CD4-positive, alpha-beta T cell treated with Interleukin-21 for 1 hour (primary cell): ENCODE measurements at places on chromosomes 4 and X.

DNA sequence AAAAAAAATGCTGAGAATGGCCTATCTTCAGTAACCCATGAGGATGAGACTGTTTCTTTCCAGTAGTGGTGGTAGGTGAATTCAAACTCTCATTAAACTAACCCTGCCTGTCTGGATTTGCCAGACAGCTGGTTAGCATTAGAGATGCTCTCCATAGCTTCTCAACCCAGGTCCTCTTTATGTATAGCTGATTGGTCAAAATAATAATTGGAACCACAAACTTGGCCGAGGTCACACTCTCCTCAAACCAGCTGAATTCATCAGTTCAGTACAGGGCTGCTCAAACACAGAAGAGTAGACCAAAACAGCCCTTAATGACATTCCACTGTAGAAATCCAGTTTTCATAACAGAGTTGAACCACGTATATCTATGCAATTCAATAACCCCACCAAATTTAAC lies 85.3 kb downstream of the HCCS start:
- no peak for DNase-seq

DNA sequence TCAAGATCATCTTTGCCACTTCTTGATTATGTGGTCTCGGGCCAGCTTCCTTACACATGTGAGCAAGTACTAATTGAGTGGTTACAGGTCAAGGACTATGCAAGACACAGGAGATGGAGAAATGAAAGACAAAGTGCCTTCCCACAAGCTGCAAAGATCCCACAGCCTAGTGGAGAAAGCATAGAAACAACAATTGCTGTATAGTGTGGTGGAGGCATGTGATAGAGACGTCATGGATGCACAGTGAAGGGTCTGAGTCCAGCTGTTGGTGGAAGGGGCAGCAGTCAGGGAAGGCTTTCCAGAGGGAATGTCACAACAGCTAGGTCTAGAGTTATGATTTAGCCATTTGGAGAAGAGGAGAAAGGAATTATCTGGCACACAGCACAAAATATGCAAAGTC lies 210.6 kb downstream of the KDR start:
- DNase-seq, result no peak

GRCh38 chrX:100289066-100289558 lies 121.0 kb downstream of the PCDH19 start:
- no peak for DNase-seq

DNA sequence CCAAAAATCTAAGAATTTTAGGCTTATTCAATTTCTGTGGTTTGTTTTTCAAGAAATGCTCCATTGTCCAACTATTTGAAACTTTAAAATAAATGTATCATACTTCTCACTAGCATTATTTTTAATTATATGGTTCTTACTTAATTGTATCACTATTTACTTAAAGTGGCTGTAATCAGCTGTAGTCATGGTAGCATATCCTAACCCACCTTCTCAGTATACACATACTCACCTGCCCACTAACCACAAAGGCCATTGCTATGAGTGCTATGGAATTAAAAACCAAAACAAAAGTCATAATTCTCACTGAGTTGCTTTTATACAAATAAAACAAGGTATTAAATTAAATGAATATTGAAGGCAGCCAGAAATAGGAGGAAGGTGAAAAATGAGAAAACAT lies 5.0 kb downstream of the FBXO8 start:
- DNase-seq, result no peak

GRCh38 chr4:126470862-126471261 lies 1156.1 kb downstream of the FAT4 start:
- no peak for DNase-seq

GRCh38 chr4:566508-567295 lies 9.4 kb downstream of the TMEM271 start:
- no peak for DNase-seq

DNA sequence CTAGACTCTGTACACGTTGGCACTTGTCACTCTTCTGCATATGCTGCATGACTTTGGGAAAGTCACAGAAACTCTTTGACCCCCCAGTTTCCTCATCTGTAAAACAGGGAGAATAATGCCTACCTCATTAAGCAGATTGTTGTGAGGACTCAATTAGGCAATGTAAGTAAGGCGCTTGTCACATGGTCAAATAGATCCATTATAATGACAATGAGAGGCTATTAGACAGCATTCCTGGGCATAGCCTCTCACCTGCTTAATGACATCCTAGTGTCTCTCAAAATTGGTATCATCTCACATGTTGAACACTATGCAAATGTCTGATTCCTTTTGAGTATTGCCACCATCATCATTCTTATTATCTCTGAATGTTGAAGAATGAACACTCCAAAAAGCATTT lies 172.6 kb upstream of the JADE1 start:
- DNase-seq, result no peak

GRCh38 chrX:15366506-15367352 lies 17.5 kb downstream of the VEGFD start:
- no peak for DNase-seq

- DNase-seq, result no peak
Observed at GRCh38 chrX:40177117-40177430, 79.3 kb upstream of the BCOR start.

DNA sequence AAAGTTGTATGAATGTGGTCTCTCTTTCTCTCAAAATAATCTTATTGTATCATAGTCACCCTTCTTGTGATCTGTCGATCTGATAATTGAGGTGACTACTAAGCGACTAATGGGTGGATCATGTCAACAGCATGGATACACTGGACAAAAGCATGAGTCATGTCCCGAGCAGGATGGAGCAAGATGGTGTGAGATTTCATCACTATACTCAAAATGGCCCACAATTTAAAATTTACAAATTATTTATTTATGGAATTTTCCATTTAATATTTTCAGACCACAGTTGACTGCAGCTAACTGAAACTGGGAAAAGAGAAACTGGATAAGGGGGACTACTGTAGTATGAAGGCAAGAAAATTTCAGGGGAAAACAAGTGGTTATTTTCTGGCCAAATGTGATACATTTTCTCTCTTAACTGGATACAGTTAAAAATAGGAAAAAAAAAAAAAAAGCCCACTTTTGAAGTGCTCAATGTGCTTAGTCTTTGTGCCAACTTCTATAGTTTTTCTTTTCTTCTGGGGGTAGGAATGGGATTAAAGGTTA lies 25.3 kb downstream of the FAM241A start:
- DNase-seq, result no peak

- no peak for DNase-seq
Observed at GRCh38 chr4:185359767-185360446, 35.8 kb downstream of the LRP2BP start.

- no peak for DNase-seq
Observed at GRCh38 chr4:75004755-75005668, 72.1 kb downstream of the PARM1 start.

DNA sequence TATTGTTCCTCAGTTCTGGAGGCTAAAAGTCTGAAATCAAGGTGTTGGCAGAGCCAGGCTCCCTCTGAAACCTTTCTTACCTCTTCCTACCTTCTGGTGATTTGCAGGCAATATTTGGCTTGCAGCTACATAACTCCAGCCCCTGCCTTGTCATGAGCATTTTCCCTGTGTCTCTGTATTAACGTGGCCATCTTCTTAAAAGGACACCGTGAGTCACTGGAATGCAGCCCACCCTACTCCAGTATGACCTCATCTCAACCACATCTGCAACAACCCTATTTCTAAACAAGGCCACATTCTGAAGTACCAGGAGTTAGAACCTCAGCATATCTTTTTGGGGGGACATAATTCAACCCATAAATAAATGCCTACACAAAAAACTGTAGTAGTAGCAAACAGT lies 40.7 kb downstream of the FANCB start:
- no peak for DNase-seq

- peak; percentile 62 for DNase-seq
Observed at GRCh38 chrX:41180194-41180908, 95.1 kb downstream of the USP9X start.

- no peak for DNase-seq
Observed at GRCh38 chr4:26192899-26193869, 127.6 kb upstream of the RBPJ start.

DNA sequence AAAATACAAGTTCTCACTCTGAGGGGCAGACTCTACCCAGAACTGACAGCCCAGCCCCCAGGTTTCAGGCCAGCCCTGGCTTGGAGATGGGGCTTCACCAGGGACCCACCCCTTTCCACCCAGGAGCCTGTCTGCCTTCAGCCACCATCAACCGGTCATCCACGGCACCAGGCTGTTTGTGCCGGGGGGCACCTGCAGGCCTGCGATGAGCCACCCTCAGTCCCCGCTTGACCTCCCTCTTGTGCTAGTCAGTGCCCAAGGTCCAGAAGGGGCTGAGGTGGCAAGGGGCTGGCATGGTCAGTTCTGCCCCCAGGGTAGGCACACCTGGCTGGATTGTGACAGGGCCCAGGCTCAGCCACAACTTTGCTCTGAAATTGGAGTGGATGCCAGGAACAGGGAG lies 82.1 kb downstream of the ADRA2C start:
- DNase-seq, result no peak

GRCh38 chr4:150782311-150782710 lies 200.4 kb downstream of the MAB21L2 start:
- no peak for DNase-seq

DNA sequence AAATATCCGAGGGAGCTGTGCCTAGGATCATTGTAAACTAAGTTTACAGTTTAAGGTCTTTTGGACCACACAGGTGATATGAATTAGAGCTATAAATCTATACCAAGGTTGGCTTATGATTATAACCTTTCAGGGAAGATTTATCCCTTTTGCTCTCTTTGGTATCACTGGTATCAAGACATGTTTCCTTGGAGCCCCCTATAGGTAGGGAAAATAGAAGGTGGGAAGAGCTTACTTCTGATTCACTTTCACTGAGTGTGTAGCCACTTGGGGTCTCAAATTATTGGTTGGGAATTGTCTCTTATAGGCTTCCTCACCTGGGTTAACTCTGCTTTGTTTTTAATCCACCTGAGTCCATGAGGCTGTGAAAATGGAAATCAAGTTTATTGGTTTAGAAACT lies 262.1 kb upstream of the NR3C2 start:
- no peak for DNase-seq

- DNase-seq, result no peak
Observed at GRCh38 chr4:123306769-123307168, 89.8 kb upstream of the SPRY1 start.

DNA sequence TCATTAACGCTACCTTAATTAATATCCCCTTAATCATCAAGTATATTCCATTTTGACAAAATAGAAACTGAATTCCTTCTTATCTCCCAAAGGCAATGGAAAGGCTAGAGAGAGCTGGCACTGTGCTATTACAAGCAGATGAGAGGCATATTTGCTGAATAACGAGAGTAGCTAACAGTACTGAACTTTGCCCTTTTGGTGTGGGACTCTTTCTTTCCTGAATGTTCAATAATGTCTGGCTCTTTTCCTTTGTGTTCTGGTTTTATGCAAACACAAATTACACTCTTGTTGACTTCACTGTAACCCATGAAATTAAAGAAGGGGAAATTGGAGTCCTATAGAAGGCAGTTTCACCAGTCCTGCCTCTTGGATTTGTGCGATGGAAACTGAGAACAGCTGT lies 63.5 kb downstream of the SHROOM3 start:
- DNase-seq, result no peak

- no peak for DNase-seq
Observed at GRCh38 chr4:5905714-5906113, 12.8 kb upstream of the CRMP1 start.

DNA sequence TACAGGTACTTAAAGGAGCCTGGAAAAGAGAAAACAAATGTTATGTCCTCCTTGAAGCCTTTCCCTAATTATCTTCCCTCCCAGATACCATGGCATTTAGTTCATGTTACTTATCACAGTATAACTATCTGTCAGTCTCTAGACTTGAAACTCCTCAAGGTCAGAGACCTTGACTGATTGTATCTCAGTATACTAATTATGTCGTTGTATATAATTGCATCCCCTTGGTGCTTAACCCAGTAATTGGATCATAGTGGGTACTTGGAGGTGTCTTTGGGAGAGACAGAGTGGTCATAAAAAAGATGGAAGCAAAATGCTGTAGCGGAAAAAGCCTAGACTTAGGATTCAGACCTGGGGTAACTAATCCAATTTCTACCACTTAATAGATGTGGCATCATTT lies 8.1 kb downstream of the IGBP1 start:
- no peak for DNase-seq
